Panc1 (cell line): ENCODE measurements at places on chromosomes 1 and 21.
A peak's percentile ranks its signal among the peaks of the same experiment; 100 is the strongest.

GRCh38 chr1:88892357-88892877 lies 1.1 kb upstream of the GTF2B start:
- DNase-seq: peak; percentile 87

DNA sequence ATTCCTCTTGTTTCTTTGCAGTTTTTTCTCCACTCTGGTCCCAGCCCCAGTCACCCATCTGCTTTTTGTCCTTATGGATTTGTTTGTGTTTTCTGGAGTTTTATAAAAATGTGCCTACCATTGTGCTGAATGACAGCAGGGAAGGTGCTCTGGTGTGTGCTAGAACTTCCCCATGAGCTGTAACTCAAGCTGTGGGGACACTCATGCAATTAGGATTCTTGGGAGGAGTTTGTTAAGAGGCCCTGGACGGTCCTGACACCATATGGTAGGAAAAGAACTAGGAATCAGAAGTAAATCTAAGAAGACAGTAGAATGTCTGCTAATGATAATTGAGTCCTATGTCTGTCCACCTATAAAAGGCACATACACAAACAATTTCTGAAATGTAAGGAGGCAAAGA lies 27.4 kb downstream of the URB2 start:
- no peak for DNase-seq

DNA sequence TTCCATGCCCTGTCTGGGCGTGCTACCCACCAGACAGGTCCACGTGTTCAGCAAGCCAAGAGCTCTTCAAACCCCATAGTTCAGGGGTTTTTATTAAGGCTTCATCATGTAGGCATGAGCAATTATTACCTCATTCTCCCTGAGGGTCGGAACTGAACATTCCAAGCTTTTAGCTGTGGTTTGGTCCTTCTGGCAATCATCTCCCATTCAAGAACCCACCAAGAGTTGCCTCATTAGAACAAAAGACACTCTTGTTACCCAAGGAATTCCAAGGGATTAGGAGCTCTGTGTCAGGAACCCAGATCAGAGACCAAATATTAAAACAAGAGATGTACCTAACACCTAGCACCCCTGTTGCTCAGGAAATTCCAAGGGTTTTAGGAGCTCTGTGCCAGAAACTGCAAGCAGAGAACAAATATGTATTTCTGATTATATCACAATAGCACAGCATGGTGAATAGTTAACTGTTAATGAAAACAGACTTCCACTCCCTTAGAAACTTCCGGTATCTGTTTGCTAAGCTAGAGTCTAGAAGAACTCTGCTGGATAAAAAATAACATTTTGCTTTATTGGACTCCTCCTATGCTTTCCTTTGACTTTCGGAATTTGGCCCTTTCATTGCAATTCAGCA lies 201.2 kb upstream of the L1TD1 start:
- DNase-seq: no peak

GRCh38 chr1:234213658-234214128 lies 159.6 kb upstream of the COA6 start:
- DNase-seq: no peak

DNA sequence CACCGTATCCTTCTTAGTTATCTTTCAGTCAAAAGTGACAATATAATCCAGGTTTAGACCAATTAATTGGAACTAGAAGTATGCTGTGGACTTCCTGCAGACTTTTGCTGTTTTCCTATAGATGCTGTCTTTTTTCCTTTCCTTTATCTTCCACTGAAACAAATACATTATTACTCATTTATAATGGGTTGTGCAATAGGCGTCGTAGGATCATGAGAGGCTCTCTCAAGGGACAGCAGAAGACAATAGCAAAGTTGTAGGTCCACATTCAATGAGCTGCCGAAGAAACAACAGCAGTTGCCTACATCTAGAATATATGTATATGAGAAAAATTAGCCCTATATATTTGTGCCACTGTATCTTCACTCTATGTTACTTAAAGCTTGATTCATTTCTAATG lies 371.6 kb downstream of the AMY1C start:
- DNase-seq: no peak

DNA sequence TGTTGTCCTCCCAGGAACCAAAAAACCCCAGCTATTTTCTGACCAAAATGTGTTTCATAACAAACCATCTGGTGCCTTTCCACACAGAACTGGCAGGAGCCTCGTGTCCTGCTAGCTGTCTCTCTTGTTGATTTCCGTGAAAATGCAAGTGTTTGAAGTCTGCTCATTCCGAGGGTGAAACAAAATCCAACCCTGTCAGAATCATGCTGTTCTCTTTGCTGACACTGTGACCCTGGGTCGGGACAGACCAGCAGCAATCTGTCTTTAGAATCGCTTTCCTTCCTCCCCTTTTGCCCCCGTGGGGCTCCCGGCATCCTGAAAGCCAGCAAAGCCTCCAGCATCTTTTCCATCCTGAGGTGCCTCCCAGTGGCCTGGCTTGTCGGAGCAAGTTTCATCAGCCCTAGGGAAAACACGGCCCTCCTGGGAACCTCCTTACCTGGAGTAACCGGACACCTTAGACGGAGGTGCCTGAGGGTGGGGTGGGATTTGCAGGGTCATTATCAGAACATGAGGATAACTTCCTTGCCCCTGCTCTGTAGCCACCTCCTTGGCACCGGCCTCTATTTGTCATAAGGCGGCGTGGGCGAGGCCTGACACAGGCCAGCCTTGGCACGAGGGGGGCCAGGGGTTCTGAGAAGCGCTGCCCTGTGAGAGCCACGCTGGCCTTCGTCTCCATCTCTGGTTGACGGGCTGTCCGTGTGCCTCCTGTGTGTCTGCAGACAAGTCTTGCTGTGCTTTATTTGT lies 24.9 kb downstream of the LDLRAP1 start:
- no peak for DNase-seq

GRCh38 chr1:226738421-226738994 lies 574 bp downstream of the ITPKB start:
- DNase-seq: no peak

GRCh38 chr1:85463731-85464496 lies 1.0 kb downstream of the DDAH1 start:
- no peak for DNase-seq

- DNase-seq: no peak
Observed at GRCh38 chr1:240008298-240008697, 83.4 kb upstream of the FMN2 start.

GRCh38 chr1:196557797-196558196 lies 50.4 kb downstream of the KCNT2 start:
- no peak for DNase-seq

DNA sequence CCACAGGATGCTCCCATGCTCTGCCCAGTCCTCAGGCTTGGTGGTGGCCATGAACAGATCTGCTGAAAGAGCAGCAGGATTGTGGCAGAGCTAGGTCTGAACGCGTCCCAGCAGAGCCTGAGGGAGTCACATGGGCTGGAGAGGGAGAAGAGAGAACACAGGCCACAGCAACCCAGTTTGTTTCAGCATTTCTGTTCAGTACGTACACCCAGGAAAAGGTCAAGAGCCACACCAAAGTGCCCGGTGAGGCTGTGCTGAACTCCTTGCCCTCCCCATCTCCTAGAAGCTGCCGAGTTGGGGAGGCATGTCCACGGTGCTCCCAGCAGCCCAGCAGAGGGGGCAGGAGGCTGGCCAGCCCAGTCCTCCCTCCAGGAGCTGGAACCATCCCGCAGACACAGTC lies 5.5 kb downstream of the PKP1 start:
- DNase-seq: no peak

GRCh38 chr21:39663066-39663465 lies 50.3 kb downstream of the B3GALT5 start:
- no peak for DNase-seq

DNA sequence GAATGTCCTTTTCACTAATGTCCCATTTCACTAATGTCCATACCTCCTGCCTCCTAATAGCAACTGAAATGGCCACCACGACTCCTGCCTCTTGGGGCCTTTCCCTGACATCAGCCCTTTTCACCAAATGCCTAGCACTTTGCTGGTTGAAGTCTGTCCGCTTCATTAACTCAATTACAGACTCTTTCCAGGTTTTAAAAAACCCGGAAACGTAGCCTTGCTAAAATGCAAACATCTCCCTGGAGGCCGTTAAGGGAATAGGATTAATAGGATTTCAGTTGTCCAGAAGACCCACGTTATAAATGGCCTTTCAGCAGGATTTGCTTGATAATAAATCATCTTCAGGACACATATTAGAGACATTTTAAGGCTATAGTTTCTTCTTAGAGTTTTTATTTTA lies 25.7 kb upstream of the ERO1B start:
- no peak for DNase-seq

GRCh38 chr1:20430355-20431175 lies 55.4 kb downstream of the CAMK2N1 start:
- DNase-seq: no peak

- DNase-seq: no peak
Observed at GRCh38 chr1:40895601-40896000, 33.4 kb upstream of the CITED4 start.

- no peak for DNase-seq
Observed at GRCh38 chr21:44708213-44708865, 3.0 kb downstream of the TSPEAR start.

- DNase-seq: no peak
Observed at GRCh38 chr1:242059976-242060375, 61.1 kb upstream of the MAP1LC3C start.

DNA sequence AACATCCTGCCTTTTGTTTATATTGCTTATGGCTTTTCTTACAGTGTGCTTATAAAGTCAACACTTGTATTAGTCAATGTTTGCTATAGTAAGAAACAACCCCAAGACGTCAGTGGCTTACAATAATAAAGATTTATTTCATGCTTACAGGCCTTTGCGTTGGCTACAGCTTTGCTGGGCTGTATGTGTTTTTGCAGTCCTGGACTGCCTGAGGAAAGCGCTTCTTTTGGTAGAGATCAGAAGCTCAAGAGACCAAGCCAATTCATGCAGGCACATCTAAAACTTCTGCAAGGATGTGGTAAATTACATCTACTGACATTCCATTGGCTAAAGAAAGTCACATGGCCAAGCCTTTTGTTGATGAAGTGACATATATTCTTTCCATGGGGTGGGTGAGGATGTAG lies 17.5 kb upstream of the PRKAA2 start:
- peak; percentile 90 for DNase-seq

- DNase-seq: no peak
Observed at GRCh38 chr1:228889289-228889688, 154.0 kb downstream of the RHOU start.

- no peak for DNase-seq
Observed at GRCh38 chr1:187744665-187745064, 915.9 kb downstream of the PLA2G4A start.

DNA sequence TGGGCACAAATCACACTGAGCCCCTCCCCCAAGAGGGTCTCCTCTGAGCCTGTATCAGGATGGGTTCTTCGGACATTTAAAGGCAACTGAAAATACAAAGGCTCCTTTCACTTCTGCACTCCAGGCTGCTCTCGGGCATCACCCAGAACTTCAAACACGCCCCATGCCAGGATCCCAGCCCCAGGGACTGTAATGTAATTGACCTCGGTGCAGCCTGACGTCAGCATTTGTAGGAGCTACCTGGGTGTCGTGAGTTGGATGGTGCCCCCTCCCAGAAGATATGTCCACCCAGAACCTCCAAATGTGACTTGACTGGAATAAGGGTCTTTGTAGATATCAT lies 95.2 kb downstream of the PSMG1 start:
- no peak for DNase-seq

- DNase-seq: no peak
Observed at GRCh38 chr1:20729990-20730689, 2.4 kb downstream of the SH2D5 start.

DNA sequence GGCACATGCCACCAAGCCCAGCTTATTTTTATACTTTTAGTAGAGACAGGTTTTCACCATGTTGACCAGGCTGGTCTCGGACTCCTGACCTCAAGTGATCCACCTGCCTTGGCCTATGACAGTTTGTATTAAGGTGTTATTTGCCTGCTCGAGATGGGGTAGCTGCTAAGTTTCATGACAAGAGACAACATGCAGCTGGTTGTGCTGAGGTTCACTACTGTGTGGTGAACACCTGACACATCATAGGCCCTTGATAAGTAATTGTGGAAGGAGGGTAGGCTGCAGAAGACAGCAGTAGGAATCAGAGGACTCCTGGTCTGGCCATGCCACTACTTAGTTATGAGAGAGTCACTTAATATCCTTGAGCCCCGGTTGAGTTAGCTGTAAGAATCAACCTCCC lies 46.2 kb downstream of the PLPP3 start:
- no peak for DNase-seq

GRCh38 chr21:43209575-43210453 lies 41.0 kb downstream of the CRYAA start:
- DNase-seq: peak; percentile 13

- no peak for DNase-seq
Observed at GRCh38 chr1:67716800-67717199, 31.8 kb downstream of the GADD45A start.

GRCh38 chr21:35063428-35064172 lies 14.5 kb upstream of the RUNX1 start:
- no peak for DNase-seq

DNA sequence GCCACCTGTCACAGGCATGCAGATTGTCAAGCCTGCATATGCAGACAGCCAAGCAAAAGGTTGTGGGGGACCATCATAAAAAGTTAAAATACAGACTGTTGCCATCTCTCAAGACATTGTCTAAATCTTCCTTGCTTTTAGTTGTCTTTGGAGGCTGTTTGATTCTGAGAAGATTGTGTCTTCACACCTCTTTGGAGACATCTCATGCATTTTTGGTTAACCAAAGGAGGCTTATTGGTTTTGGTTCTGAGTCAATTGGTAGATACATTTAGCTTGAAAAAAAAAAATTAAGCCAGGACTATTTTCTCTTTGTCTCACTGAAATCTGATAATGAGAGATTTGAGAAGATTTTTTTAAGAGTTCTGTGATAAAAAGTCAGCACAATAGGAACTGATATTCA lies 217.6 kb downstream of the LYPLAL1 start:
- DNase-seq: no peak

- DNase-seq: no peak
Observed at GRCh38 chr21:36381841-36382589, 3.2 kb upstream of the CHAF1B start.

- DNase-seq: no peak
Observed at GRCh38 chr1:220791956-220792355, 5.2 kb downstream of the MTARC1 start.
